ENCODE measurements at places on chromosomes 5 and 9. TPM values are rescaled to one million over a fixed set of nuclear protein-coding genes. Genes with fewer than 3 reads are reported as not detected.

The IL3 gene
- total RNA-seq = not detected

The RUFY1 gene
- total RNA-seq = 28.8 TPM

The DNAJB5 gene
- 9.9 TPM for total RNA-seq

The PCDH1 gene
- 0.36 TPM for total RNA-seq

The CCNJL gene
- total RNA-seq = 0.08 TPM

Data from GM12878 (cell line).